K562 (cell line): ENCODE measurements at places on chromosomes 11 and 22. TPM values are rescaled to one million over a fixed set of nuclear protein-coding genes. Genes with fewer than 3 reads are reported as not detected.

The APIP gene
- total RNA-seq: 63.8 and 67.4 TPM in 2 replicates

The HBG2 gene
- total RNA-seq: 9,242 and 9,746 TPM in 2 replicates

The C11orf98 gene
- 161 and 164 TPM in 2 replicates for total RNA-seq

The LRRC10B gene
- not detected in 2 replicates for total RNA-seq

The OR5T2 gene
- not detected in 2 replicates for total RNA-seq

The CD3G gene
- 0.55 and 0.60 TPM in 2 replicates for total RNA-seq

The C11orf91 gene
- not detected in 2 replicates for total RNA-seq

The SRPRA gene
- 108 and 112 TPM in 2 replicates for total RNA-seq

The MDK gene
- 396 and 429 TPM in 2 replicates for total RNA-seq

The KRTAP5-7 gene
- total RNA-seq: not detected in 2 replicates

The OR10A2 gene
- not detected in 2 replicates for total RNA-seq

The GAB4 gene
- 0.25 TPM in 1 of 2 replicates, not detected in the other for total RNA-seq

GRCh38 chr22:38305471-38306448 lies 11.5 kb downstream of the CSNK1E start:
- H3K36me3 ChIP-seq: peaks cover 61% of the 10 kb centered on the region; the same call in 2 of the 3 replicates
- H3K4me1 ChIP-seq: peaks cover 9% of the 10 kb centered on the region; the same call in 2 of the 3 replicates
- no peaks in the 10 kb centered on the region for H3K27me3 ChIP-seq
- no peak overlapping the region for H3K4me3 ChIP-seq

DNA sequence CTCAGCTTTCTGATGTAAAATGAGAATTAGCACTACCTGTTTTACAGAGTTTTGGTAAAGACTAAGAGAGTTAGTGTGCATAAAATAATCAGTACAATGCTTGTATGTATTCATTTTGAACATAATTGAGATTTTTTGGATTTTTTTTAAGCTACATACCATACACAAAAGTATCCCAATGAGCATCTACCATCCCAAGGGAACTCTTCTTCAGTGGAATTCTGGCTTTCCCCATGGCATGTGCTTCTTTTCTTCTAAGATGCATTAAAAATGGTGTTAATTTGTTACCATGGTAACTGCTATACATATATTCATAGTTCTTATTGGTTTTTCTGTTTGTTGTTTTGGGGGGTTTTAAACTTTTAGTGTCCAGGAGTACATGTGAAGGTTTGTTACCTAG lies 17.7 kb downstream of the OR8D1 start:
- H3K36me3 ChIP-seq: 0 out of 3 replicates have a peak, but pooled peaks cover 3% of the 10 kb centered on the region
- no peaks in the 10 kb centered on the region for H3K4me1 ChIP-seq
- no peaks in the 10 kb centered on the region for H3K27me3 ChIP-seq
- DNase-seq: no peak
- no peak overlapping the region for H3K4me3 ChIP-seq

- H3K4me1 ChIP-seq: peaks cover 5% of the 10 kb centered on the region; the same call in 1 of the 3 replicates
- H3K27ac ChIP-seq: peak overlapping the region; percentile 17; the same call in 1 of the 3 replicates
- peak; percentile 49 for DNase-seq
- peaks cover 4% of the 10 kb centered on the region; the same call in 1 of the 3 replicates for H3K36me3 ChIP-seq
- no peaks in the 10 kb centered on the region for H3K27me3 ChIP-seq
Observed at GRCh38 chr22:44709881-44710392, 7.9 kb downstream of the PRR5 start.

GRCh38 chr11:13233173-13233745 lies 44.3 kb upstream of the BMAL1 start:
- no peaks in the 10 kb centered on the region for H3K36me3 ChIP-seq
- no peak for DNase-seq
- no peak overlapping the region for H3K4me3 ChIP-seq
- H3K27ac ChIP-seq: no peak overlapping the region
- peaks cover 2% of the 10 kb centered on the region; the same call in 1 of the 2 replicates for H3K27me3 ChIP-seq

- no peak for DNase-seq
- no peaks in the 10 kb centered on the region for H3K27me3 ChIP-seq
- H3K27ac ChIP-seq: peak overlapping the region; percentile 91
- H3K4me3 ChIP-seq: no peak overlapping the region
Observed at GRCh38 chr22:36331912-36332622, 55.7 kb downstream of the MYH9 start.

DNA sequence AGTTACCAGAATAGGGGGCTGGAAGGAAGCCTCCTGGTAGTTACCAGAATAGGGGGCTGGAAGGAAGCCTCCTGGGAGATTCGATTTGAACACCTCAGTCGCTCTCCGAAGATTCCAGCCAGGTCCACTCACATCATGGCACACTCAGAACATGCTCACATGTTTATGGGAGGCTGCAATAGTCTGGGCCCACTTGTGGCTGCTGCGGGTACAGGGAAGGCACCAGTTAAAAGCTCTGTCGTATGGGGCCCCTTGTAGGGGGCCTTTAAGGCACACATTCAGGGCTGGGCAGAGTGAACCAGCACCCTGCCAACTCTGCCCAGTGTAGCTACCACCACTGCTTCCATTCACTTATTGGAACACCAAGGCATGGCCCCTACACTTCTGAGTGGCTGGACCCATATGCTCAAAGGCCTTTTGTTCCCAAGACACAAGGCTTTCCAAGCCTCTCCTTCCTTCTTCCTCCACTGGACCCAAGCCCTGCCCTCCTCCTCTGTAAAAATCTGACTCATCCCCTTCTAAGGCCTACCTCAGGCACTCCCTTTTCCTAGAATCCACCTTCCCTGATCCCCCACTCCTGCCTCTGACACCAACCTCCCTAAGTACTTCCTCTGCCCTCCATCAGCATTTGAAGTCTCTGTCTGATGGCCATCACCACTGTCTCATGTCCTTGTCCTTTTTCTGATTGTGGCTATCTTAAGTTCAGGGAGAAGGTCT lies 28.0 kb downstream of the USP35 start:
- peaks cover 80% of the 10 kb centered on the region; the same call in 2 of the 3 replicates for H3K36me3 ChIP-seq
- peak overlapping the region; percentile 22; the same call in 1 of the 3 replicates for H3K27ac ChIP-seq
- DNase-seq: peak; percentile 34
- H3K4me1 ChIP-seq: peaks cover 12% of the 10 kb centered on the region; the same call in 2 of the 3 replicates
- no peaks in the 10 kb centered on the region for H3K27me3 ChIP-seq
- no peak overlapping the region for H3K4me3 ChIP-seq

DNA sequence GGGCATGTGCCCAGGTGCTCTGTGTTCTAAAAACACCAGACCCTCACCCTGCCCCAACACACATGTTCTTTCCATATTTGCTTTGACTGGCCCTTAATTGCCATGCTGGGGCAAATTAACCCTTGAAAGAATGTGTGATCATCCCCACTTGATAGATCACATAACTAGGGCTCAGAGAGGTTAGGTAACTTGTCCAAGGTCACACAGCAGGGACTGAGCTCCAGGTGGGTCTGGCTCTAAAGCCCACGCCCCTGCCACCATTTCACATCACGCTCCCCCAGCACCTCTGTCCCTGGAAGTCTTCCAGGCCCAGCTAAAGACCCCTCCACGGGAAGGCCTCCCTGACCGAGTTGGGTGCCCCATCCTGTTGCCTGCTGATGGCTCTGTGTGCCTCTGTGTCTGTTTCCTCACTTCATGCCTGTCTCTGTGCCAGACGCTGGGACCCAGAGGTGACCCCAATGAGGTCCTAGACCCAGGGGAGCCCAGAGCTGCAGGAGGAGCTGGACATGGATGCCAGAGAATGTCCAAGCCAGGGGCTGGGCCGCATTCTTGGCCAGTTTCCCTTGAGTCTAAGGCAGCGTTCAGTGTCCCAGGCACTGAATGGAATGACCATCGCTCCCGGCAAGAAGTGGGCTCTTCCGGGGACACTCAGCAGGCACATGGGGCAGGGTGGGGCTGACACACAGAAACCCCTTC lies 79.7 kb downstream of the MYO7A start:
- no peak overlapping the region for H3K27ac ChIP-seq
- no peaks in the 10 kb centered on the region for H3K36me3 ChIP-seq
- H3K27me3 ChIP-seq: peaks cover 68% of the 10 kb centered on the region
- no peak for DNase-seq
- H3K4me3 ChIP-seq: no peak overlapping the region

GRCh38 chr11:120141768-120142423 lies 4.0 kb upstream of the TRIM29 start:
- peaks cover 3% of the 10 kb centered on the region for H3K27me3 ChIP-seq
- H3K27ac ChIP-seq: no peak overlapping the region
- no peak for DNase-seq
- no peaks in the 10 kb centered on the region for H3K36me3 ChIP-seq

DNA sequence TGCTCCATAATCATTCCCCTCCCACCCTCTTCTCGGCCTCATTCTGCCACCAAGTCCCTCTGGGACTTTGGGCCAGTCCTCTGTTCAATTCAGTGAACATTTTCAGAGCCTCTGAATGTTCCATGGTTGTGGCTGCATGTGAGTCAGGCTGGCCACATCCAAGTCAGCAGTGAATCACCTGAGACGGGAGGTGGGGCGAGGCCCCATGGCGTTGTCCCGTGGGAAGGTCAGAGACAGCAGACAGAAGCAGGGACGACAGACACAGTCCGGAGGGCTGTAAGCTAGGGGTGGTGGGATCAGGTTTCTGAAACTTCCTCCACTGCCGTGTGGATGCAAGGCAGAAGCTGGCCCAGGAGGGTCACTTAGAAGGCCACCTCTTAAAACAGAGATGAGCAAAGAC lies 324.8 kb downstream of the MN1 start:
- H3K36me3 ChIP-seq: no peaks in the 10 kb centered on the region
- H3K27ac ChIP-seq: no peak overlapping the region
- no peak for DNase-seq
- H3K27me3 ChIP-seq: no peaks in the 10 kb centered on the region
- no peaks in the 10 kb centered on the region for H3K4me1 ChIP-seq

GRCh38 chr11:102846292-102846691 lies 2.9 kb upstream of the MMP3 start:
- H3K27ac ChIP-seq: no peak overlapping the region
- H3K4me1 ChIP-seq: no peaks in the 10 kb centered on the region
- H3K36me3 ChIP-seq: no peaks in the 10 kb centered on the region
- no peaks in the 10 kb centered on the region for H3K27me3 ChIP-seq

- no peak overlapping the region for H3K4me3 ChIP-seq
- H3K36me3 ChIP-seq: no peaks in the 10 kb centered on the region
- peaks cover 4% of the 10 kb centered on the region; the same call in 2 of the 3 replicates for H3K27me3 ChIP-seq
- no peaks in the 10 kb centered on the region for H3K4me1 ChIP-seq
- no peak for DNase-seq
- H3K27ac ChIP-seq: no peak overlapping the region
Observed at GRCh38 chr11:133992121-133992520, 35.4 kb upstream of the IGSF9B start.

DNA sequence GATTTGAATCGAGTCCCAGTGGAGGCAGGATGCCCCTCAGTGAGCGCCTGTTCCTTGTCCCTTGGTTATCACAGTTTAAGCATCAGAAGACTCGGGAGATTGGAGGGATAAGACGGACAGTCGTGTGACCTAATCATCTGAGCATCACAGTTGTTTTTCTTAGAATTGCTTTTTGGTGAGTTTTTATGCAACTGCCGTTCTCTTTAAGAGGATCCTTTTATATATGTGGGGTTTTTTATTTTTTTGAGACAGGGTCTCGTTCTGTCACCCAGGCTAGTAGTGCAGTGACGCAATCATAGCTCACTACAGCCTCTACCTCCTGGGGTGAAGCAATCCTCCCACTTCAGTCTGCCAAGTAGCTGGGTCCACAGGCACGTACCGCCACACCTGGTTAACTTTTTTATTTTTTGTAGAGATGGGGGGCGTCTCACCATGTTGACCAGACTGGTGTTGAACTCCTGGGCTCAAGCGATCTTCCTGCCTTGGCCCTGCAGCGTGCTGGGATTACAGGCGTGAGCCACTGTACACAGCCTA lies 16.5 kb downstream of the NUP50 start:
- H3K4me3 ChIP-seq: no peak overlapping the region
- peaks cover 84% of the 10 kb centered on the region for H3K36me3 ChIP-seq
- H3K27ac ChIP-seq: no peak overlapping the region

- DNase-seq: no peak
- H3K27me3 ChIP-seq: no peaks in the 10 kb centered on the region
Observed at GRCh38 chr11:15233371-15234165, 118.8 kb downstream of the INSC start.

- no peaks in the 10 kb centered on the region for H3K36me3 ChIP-seq
- H3K27me3 ChIP-seq: no peaks in the 10 kb centered on the region
- no peak overlapping the region for H3K4me3 ChIP-seq
- H3K4me1 ChIP-seq: no peaks in the 10 kb centered on the region
Observed at GRCh38 chr11:68206211-68206610, 6.9 kb downstream of the KMT5B start.

GRCh38 chr22:45602824-45603595 lies 68.6 kb upstream of the ATXN10 start:
- no peaks in the 10 kb centered on the region for H3K36me3 ChIP-seq
- no peak overlapping the region for H3K27ac ChIP-seq
- H3K27me3 ChIP-seq: no peaks in the 10 kb centered on the region
- no peak overlapping the region for H3K4me3 ChIP-seq
- peaks cover 4% of the 10 kb centered on the region; the same call in 1 of the 3 replicates for H3K4me1 ChIP-seq

DNA sequence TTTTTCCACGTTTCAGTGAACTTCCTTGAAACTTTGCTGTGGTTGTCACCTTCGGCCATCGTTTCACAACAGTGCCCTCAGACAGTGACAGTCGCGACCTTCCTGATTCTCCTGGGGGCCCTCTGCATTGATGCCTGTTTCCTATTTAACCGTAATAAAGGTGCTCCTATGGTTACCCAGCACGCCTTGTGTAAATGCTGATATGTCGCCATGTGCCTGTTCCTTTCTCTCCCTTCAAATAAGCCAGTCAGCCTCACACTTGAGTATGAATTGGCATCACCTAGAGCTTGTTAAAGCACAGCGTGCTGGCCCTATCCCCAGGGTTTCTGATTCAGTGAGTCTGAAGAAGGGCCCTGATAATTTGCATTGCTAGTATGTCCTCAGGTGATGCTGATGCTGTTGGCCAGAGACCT lies 104.8 kb downstream of the MICAL2 start:
- peaks cover 6% of the 10 kb centered on the region; the same call in 2 of the 3 replicates for H3K4me1 ChIP-seq
- DNase-seq: no peak
- peaks cover 43% of the 10 kb centered on the region; the same call in 2 of the 3 replicates for H3K36me3 ChIP-seq
- no peak overlapping the region for H3K27ac ChIP-seq
